ENCODE measurements at places on chromosomes 5 and 9.

DNA sequence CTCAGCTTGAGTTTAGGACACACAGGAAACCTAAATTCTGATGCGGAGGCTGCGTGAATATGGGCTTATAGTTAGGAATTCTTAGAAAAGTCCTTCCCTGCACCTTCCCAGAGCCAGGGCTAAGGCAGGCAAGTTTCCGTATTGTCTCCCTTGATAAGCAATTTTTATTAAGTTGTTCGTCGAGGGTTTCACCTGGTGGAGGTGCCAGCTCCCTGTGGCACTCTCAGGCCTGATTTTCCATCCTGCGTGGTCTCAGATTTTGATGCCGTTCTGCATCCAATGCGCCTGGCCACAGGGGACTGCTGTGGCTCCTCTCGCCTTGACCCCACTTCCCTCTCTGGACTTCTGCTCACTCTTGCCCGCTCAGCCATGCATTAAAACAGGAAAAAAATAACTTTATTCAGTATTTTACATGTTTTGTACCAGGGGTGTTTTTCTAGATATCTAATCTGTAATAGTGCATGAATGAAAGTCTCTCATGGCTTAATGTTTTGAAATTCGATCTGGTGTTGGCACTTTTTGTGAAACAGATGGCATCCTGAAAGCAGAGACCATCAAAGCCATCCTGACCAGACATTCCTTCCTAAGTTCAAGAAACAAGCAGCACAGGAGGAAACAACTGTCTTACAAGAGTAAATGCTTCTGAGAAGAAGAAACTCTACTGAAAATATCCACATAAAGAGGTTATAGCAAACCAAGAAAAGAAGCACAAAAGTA, 50.7 kb downstream of the TRIP13 start:
- no peak for DNase-seq

DNA sequence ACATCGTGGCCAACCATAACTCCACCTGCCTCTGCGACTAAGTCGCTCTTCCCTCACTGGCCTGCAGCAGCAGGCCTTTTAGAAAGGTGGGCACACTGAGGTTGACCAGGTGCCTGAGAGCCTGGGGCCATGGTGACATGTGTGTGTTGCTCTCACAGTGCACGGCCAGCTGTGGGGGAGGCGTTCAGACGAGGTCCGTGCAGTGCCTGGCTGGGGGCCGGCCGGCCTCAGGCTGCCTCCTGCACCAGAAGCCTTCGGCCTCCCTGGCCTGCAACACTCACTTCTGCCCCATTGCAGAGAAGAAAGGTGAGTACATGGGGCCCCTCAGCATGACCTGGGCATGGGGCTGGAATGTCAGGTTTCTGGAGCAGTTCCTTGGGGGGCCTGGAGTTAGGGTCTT, 104.5 kb upstream of the ICE1 start:
- DNase-seq: no peak

DNA sequence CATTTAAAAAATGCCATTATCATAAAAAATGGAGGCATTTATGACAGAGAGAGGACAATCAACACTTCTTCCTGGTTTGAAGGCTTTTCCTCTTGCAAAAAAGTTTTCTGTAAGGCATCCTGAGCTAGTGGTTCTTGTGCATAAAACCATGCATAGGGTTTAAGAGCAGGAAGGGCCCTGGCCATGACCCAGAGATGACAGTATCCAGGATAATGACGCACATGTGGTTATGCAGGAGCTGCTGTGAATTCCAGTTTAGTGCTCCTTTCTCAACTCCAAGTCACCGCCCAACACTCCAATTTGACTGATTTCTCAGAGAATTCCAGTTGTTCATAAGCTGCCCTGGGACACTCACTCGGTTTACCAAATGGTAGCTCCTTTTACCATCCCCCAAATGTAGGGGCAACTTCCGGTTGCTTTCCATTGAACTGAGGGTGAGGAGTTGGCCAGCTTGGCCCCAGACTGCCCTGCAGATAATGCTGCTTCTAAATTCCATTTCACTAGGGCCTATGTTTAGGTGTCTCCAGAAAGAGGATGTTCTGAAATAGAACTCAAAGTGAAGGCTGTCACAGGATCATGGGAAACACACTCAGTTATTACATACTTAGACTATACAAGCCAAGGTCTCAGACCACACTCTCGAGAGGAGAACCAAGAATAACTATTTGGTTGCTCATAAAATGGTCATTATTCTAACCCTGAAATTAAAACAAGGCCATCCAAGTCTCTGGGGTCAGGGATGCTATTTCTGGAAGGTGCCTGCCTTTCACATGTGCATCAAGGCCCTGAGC, 179.1 kb downstream of the SLIT3 start:
- DNase-seq: no peak

- no peak for DNase-seq
These were observed 3.9 kb downstream of the FLT4 start for GRCh38 chr5:180645274-180646204.

DNA sequence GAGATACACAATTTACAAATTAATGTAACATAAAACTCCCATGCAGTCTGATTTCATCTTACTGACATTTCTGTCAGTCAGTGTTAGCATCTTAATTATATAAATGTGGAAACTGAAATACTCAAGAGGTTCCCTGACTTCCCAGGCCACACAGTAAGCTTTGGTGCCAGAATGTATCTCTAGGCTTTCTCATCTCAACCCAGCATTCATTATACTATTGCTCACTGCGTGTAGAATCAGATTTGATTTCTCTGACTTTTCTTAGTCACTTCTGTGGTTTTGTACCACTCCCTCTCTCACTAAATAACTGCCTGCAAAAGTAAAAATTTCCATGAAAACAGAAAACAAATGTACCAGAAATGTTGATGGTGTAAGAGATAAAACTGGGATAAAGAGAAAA, 31.7 kb upstream of the CDKN2B start:
- no peak for DNase-seq

- DNase-seq: no peak
These were observed 79.9 kb upstream of the CPEB4 start for GRCh38 chr5:173808079-173808808.

DNA sequence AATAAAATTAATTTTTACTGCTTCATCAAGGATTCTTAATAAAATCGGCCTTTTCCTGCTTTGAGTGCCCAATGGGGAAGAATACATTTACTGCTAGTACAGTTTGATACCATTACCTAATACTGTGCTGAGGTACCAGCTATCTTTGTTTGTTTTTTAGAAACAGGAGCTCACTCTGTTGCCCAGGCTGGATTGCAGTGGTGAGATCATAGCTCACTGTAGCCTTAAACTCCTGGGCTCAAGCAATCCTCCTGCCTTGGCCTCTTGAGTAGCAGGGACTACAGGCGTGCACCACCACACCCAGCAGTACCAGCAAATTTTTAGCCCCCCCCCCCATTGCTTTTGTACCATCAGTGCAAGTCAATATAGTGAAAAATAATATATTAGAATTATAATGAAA, 13.6 kb upstream of the ANKHD1 start:
- no peak for DNase-seq

- no peak for DNase-seq
These were observed 498.8 kb downstream of the ARHGEF28 start for GRCh38 chr5:74124826-74125225.

DNA sequence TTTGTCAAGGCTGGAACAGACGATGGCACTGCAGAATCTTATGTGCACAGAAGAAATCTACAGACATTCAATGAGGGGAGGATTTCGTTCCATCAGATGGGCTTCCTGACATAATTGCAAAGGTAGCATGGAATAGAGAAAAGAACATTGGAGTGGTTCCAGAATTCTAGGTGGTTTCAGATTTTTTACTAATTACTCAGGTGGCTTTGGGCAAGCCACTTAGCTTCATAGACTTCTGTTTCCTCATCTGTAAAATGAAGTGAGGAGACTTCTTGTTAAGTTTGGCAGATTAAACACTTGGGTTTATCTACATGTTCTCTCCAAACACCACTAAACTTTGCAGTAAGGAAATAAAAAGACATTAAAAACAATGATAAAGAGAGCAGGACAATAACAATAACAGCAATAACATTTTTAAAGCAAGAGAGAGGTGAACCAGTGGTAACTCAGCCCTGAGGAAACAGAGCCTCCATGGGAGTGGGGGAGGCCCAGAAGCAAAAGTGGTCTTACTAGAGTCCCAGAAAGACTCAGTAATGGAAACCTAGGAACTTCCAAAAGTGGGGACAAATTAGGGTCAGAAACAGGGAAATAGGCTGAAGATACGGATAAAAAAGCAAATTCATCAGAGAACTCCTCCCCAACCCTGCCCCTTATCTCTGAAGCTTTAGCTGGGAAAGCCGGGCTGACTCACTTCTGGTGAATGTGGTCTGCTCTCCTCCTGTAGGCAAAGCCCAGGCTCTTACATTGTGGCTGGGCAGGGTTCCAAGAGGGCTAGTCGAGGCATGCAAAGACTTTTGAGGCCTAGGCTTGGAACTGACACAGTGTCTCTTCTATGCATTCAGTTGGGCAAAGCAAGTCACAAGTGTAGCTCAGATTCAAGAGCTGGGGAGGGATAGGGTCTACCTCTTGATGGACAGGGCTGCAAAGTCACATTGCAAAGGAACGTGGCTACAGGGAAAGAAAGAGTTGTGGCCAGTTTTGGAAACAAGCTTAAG, 11.8 kb upstream of the ACTBL2 start:
- peak; percentile 22 for DNase-seq

DNA sequence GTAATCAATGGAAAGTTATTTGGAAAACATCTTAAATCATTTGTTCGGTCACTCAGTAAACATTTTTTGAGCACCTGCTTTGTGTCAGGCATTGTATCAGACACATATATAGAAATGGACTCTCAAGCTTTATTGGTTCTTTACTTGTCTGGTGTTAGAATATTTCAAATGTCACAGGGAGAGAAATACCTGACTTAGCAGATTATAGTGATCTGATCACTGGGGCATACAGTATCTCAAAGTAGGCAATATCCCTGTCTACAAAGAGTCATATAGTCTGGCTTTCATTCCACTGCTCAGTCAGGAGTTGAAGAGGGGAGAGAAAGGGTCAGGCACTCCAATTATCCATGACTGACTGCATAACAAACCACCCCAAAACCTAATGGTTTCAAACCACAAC, 30.2 kb downstream of the ENTREP1 start:
- no peak for DNase-seq

DNA sequence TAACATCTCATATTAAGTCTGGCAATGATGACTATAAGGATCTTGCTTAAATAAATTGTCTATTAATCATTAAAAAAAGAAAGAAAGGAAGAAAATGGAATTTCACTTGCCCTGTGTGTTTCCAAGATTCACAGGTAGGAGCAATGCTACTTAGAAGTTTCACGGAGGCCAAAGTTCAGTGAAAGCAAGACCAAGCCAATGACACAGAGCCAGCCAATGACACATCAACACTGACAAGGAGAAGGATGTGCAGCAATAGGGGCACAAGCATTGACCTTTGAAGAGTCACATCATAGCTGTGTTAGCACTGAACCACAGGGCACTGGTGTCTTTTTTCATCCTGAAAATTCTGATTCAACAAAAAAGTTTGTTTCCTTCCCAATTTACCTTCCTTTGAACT, 364.3 kb downstream of the PDE4D start:
- no peak for DNase-seq

DNA sequence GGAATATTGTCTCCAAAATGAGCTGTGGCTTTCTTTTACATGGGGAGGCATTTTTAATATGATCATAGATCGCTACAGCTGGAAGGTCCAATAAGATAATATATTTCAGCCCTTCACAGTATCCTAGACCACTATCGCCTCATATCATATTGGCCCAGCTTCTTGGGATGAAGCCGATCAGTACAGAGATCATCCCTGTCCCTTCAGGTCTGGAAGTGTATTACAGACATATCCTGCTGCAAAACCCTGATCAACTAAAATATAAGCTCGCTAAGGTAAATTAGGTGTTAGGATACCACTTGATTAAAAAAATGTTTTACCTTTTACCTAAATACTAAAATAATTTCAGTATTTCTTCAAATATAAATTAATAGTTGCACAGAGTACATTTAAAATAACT, 41.7 kb downstream of the JAKMIP2 start:
- no peak for DNase-seq

- DNase-seq: no peak
These were observed 263.6 kb upstream of the RASA1 start for GRCh38 chr5:87004101-87004500.

DNA sequence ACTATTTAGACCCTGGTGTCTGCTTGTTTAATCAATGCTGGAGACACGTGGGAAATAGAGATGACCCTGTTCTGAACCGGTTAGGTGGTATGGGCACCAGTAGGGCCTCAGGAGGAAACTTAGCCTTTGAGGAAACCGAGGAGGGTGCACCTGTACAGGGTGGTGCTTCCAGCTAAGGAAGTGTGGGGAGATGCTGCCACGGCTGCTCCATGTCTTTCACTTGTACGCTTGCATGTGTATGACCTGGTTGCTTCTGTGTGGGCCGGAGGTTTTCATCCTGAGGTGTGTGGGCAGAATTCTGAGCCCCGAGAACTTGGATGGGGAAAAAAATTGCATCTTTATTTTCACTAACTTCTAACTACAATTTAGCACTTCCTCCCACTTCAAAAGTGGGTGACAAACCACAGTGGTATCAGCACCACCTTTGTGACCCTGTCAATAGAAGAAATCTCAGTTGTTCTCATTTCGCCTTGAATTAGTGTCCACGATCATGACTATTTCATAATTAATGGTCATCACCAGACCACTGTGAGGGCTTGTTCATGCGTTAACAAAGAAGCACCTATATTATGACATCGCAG, 99.8 kb upstream of the SPATA31C2 start:
- DNase-seq: no peak

DNA sequence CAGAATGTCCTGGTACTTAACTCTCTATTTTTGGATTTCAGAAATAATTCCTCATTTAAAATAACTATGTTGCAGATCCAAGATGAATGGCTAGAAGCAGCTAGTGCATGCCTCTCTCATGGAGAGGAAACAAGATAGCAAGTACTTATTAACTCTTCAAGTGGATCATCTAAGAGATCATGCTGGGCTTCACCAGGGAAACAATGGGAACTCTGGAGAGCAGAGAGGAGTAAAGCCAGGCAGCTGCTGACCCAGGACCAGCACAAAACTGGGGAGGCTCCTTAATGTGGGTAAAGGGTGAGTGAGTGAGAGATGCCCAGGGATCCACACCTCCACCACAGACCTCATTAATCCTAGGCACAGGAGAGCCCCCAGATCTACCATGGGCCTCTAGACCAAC, 897.8 kb upstream of the ACO1 start:
- no peak for DNase-seq
